LoVo (cell line): ENCODE measurements at places on chromosomes 6 and 20.

- DNase-seq = peak; percentile 5
Measured at GRCh38 chr6:165060720-165061119, 248.7 kb downstream of the C6orf118 start.

DNA sequence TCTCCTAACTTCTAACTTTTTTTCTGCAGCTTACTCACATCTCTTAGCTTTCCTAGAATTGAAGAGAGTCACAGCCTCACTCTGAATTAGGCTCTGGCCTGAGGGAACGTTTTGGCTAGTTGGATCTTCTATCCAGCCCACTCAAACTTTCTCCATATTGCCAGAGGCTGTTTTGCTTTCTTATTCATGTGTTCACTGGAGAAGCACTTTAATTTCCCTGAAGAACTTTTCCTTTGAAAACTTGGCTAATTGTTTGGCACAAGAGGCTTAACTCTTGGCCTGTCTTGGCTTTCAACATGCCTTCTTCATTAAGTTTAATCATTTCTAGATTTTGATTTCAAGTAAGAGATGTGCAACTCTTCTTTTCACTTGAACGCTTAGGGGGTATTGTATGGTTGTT is 138.2 kb upstream of the PLCB4 start:
- DNase-seq = no peak

- DNase-seq = no peak
Measured at GRCh38 chr6:43541774-43542471, 25.0 kb downstream of the POLR1C start.

DNA sequence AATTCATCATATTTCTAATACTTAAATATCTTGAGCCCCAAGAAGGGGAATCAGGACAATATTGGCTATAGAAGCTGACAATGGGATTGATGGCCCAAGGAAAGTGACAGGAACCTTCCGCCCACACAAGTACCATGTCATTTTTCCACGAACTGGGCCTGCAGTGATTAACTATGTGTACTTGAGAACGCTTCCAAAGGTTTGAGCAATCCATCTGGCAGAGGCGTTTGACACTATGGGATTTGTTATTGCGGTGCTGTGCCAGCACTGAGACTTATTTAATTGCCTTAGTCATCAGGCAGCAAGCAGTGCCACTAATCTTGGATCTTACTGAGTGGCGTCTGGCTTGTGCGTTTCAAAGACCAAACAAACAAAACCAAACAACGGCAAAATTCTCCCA is 135.6 kb upstream of the UST start:
- DNase-seq = peak; percentile 28

DNA sequence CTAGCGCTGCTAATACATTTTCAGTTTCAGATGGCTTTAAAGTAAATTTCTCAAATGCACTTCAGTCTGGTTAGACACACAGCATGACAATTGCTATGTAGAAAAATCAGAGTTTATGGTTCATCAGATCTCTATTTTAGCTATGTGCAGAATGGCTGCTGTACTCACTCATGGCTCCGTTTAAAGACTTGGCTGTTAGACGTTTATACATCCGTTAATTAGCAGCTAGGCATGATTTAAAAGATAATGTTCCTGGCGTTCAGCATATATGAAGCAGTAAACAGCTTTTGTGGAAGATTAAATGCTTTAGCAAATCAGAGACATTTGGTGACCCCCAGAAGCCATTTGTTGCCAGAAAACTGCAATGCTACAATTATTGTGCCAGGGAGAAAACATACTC is 350.0 kb upstream of the MANEA start:
- DNase-seq = no peak

DNA sequence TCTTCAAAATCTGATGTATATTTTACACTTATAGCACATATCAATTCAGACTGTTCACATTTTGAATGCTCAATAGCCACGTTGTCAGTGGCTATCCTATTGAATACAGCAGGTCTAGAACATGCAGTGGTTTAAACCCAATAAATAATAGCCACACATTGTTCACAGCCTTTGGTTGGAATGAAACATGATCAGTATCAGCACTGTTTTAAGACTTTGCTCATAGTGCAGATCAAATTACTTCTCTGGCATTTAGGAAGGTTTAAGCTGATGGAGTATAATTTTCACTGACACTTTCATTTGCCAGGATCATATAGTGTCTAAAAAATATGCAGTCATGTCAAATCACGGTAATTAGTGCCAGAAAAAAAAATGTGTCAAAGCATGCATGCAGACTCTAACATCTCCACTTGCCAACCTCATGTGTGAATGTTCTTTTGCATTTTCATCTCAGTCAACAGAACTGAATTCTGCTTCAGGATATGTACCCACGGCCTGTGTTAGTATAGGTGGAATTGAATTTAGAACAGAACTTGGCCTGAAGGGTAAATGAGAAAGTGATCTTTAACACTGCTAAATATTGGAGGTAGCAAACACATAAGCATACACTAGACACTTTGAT is 184.1 kb downstream of the SLC24A3 start:
- DNase-seq = no peak

GRCh38 chr6:9620263-9620662 is 794.6 kb downstream of the TFAP2A start:
- DNase-seq = peak; percentile 3

DNA sequence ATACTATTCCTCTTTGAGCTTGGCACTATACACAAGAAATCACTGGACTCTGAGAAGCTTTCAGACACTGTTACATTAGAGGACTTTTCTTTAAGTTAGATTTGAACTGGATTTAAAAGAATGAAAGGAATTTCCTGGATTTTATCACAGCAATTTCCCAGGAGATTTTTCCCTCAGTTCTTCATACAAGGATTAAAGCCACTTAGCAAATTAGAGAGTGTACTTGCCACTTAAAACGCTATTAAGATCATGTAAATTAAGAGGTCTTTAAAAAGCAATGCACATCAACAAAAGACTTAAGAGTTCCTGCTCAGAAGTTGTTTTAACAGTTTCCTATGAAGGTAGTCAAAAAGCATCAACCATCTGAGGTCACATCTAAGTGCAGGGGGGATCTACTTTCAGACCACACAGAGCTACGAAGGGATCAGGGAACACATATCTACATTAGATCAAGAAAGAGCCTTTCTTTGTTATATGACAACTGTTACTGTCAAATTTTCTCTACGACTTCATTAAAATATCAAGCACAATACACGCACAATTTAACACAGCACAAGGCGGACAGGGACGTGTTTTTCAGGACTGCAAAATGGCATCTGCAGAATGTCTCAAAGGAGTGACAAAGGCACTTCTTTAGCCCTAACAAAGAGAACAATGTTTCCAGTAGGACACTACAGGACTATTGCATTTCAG is 65.8 kb downstream of the EPB41L2 start:
- no peak for DNase-seq

DNA sequence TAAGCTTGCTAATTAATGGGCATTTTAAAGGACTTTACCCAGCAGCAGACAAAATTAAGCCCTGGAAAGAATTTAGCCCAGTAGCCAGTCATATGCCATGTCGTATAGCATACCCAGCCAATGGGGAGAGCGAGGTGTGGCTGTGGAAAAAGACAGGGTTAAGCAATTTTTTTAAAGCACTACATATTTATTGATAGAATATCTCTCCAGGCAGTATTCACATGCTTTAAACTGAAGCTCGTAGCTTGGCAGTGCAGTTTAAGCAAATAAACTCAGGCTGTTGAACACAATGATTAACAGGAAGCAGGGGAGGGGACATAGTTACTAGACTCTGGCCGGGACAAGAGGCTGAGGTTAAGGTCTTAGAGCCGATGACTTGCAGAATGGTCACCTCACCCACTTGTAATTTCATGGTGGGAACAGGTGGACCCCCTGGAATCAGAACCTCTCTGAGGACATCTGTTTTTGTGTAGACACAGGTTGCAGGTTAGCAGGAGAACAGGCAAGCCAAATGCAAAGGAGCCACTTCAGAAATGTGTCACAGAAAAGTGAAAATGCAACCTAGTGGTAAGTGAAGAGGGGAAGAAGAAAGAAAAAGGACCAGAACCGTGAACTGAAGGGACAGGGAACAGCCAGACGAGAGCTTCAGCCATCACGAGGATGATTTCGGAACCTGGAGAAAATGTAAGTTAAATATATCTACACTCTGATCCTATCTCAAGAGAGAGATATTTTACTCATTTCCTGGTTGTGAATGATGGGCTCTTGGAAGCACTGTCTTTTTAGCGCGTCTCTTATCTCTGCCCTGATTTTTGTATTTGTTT is 7.2 kb downstream of the GCNT2 start:
- no peak for DNase-seq

DNA sequence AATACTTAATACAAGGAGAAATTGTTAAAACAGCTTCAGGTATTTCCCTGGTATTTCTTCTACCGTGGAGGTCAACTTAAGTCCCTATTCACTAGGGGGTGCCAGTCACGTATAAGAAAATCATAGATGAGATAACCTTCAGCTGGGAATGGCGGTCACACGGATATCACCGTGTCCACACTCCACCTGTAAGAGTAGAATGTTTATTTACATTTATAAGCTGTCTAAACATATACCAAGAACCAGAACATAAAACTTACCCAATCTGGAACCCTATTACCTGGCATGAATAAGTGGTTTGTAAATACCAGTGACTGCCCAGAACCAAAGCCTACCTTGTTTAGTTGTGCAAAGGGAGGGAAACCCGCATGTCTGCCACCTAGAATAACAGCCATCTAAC is 1.9 kb upstream of the ELOVL4 start:
- DNase-seq = peak; percentile 49

DNA sequence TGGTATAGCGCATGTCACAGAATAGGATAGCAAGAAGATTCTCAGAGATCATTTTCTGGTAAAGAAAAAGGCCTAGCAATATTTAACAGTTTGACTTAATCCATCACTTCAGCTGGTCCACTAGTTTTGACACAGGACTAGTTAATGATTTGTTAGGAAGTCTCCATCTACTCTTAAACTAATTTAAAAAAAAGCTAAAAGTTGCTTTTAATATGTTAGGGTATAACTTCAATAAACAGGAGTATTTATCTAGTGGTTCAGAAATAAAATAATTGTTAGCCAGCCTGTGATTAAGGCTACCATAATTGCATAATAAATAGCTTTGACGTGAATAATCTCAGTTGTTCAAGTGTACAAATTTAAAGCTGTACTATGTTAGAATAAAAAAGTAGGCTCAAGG is 195.6 kb downstream of the FUT9 start:
- DNase-seq = no peak

GRCh38 chr6:25883991-25884390 is 9.9 kb upstream of the SLC17A3 start:
- no peak for DNase-seq

GRCh38 chr20:13301596-13301995 is 80.5 kb downstream of the ISM1 start:
- DNase-seq = no peak

DNA sequence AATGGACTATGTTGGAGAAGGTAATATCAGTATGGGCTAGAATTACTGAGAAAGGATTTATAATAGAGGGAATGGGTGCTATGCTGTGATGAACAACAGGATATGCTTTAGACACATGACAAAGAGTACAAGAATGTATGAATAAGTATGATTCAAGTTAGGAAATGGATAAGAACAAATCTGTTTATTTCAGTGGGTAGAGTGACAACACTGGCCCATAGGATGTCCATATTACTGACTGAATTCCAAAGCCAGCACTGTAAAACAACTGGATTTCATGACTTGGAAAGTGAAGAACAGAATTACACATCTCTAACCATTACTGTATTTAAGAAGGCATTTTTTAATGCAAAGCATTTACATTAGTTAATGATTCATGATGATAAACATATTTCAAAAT is 35.9 kb downstream of the EPM2A start:
- DNase-seq = no peak

DNA sequence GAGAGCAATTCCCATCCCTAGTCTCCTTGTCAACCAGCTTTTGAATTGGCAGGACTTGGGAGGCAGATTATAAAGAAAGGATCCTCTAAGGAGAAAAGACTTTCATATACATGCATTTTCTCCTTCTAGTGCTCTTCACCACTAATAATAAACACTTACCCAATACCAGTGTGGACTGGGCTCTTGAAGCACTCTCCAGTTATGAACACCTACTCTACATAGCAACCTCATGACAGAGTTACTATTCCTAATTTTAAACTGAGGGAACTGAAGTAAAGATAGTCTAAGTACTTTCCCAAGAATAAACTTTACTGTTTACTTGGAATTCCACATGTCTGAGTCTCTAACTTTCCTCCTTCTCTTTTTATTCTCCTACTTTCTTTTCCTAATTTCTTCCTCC is 4.8 kb downstream of the COL9A1 start:
- DNase-seq = no peak

DNA sequence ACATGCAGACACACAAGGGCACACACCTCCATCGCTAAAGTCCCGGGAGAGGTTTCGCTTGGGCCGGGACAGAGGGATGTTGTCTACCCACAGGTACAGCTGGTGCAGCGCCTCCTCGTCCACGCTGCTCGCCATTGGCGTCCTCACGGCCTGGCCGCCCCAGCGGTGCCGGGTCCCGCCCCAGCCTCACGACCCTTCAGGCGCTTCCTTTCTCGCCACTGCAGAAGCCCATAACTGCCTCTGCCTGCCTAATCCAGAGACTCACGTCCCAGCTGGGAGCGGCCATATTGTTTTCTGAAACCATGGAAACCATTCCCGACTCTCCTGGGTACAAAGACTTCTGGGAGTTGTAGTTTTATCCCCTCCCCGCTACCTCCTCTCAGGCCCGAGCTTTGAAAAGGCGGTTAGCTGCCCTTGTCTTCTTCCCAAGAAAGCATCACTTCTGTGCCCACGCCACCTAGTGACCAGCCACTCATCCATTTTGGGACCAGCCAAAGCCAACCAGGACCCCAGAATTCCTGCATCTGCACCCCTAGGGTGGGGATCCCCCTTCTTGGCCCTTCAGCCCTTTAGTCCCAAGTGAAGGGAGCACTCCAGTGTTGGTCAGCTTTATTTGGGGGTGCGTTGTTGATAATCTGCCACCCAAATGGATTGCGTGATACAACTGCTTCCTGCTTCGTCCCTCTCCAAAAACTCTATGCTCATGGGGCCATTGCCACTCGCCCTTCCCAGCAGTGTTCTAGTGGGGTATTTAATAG is at the start of gene SPEF1:
Gene SPEF1, minus strand, starts transcription at position 296 of the 758 bp plus-strand sequence. Its CDS starts 161 bp downstream, at position 135.
- DNase-seq = peak; percentile 91

- DNase-seq = no peak
Measured at GRCh38 chr6:49639177-49639817, 2.7 kb upstream of the RHAG start.

DNA sequence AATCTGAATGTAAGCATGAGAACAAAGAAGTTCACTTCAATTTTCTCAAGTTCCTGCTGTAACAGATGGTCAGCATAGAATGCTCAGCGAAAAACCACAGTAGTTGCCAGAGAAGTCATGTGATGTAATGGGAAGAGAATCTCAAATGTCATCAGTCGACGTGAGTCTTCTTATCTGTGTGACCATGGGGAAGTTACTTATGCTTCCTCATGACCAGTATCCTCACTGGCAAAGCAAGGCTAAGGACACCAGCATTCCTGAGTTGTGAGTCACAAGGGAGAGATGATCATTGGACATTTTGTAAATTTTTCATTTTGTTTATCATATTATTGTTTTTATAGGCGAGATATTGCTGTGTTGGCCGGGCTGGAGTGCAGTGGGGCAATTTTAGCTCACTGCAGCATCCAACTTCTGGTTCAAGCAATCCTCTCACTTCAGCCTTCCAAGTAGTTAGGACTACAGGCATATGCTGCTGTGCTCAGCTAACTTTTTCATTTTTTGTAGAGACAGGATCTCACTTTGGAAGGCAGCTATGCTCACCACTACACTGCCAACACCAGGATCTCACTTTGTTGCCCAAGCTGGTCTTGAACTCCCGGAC is 21.9 kb downstream of the SGK1 start:
- DNase-seq = peak; percentile 41
